ENCODE measurements at places on chromosomes 16 and 17.

GRCh38 chr17:3511852-3512504 is 36.2 kb downstream of the ASPA start:
- DNase-seq, result no peak

- peak; percentile 28 for DNase-seq
These were observed 30.5 kb downstream of the SMPD3 start for GRCh38 chr16:68417711-68418301.

GRCh38 chr17:804541-805435 is 22.6 kb downstream of the MRM3 start:
- no peak for DNase-seq

- no peak for DNase-seq
These were observed 112.0 kb upstream of the CDC42EP4 start for GRCh38 chr17:73423806-73424205.

- DNase-seq, result peak; percentile 47
These were observed 51.7 kb downstream of the GAN start for GRCh38 chr16:81366316-81366932.

GRCh38 chr16:57911743-57912142 is 59.2 kb downstream of the CNGB1 start:
- DNase-seq, result no peak

DNA sequence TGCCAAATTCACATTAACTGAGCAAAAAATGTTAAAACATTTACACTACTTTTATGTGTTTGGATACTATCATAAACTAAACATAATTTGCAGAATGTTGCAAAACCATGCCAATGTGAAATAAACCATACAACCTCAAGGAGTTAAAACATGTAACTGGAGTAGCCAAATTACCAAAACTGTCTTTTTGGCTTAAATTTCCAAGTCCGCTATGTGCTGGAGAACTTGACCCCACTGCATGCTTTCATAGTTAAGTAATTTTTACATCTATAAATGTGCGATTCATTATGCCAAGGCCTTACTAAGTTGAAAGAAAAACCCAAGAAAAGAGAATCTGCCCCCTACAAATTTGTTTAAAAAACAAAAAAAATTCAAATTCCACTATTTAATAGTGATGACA is 28.2 kb downstream of the BRD7 start:
- no peak for DNase-seq

GRCh38 chr17:37225465-37225864 is 150.3 kb upstream of the C17orf78 start:
- DNase-seq, result no peak

DNA sequence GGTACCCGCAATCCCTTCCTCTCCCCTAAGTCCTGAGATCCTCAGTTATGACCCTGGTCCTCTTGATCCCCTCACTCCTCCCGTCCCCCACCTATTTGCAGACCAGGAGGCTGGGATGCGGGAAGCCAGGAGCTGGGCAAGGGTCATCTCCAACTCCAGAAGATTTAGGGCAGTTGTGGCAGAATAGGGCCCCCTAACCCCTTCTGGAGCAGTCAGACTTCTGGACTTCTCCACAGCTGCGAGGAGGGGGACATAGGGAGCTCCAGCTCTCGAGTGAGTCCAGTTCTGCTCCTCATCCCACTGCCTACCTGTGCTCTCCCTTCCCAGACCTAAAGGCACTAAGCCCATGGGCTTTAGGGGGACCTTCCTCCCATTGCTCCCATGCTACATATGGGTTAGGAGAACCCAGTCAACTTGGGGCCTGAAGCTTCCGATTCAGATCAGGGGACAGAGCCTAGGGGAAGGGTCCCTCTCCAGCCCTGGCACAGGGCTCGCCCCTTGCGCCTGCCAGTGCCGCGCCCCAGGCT is 1.3 kb downstream of the WNK4 start:
- no peak for DNase-seq

- no peak for DNase-seq
These were observed 6.0 kb downstream of the NDUFAF8 start for GRCh38 chr17:81245024-81245664.

- no peak for DNase-seq
These were observed 655 bp downstream of the ATXN1L start for GRCh38 chr16:71846431-71846830.

DNA sequence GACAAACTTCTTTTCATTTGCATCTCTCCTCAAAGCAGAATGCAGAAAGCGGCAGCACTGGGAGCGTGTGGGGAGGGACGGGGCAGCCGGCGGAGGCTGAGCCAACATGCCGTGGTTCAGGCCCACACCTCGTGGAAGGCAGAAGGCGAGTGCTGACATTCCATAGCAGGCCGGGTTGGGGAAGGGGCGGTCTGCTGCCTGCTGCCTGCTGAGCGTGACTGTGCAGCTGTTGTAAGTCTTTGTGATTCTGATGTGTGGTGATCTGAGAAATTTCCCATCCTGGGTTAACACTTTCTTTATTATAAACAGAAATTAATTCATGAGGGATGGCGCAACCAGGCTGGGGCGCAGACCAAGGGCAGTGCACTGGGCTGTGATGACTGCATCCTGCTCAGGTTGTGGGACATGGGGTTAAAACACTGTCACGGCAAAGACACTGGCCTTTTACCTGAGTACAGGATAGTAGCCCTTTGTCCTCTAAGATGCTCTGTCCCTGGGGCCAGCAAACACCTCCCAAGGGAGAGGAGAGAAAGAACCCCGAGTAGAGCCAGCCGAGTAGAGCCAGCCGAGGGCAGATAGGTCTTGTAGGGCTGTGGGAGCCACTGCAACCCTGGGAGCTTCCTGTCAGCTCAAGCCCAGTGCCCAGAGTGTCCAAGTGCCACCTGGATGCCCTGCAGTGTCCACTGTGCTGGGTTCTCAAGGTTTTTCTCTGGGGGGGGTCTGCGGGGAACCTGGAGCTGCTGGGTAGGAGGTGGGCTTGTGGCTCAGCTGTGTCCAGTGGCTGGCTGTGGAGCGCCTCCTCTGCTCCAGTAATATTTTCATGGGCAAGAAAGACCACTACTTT is 8.8 kb upstream of the DNASE1 start:
- DNase-seq, result no peak

- DNase-seq, result no peak
These were observed 60.8 kb upstream of the FOXF1 start for GRCh38 chr16:86449446-86450095.

DNA sequence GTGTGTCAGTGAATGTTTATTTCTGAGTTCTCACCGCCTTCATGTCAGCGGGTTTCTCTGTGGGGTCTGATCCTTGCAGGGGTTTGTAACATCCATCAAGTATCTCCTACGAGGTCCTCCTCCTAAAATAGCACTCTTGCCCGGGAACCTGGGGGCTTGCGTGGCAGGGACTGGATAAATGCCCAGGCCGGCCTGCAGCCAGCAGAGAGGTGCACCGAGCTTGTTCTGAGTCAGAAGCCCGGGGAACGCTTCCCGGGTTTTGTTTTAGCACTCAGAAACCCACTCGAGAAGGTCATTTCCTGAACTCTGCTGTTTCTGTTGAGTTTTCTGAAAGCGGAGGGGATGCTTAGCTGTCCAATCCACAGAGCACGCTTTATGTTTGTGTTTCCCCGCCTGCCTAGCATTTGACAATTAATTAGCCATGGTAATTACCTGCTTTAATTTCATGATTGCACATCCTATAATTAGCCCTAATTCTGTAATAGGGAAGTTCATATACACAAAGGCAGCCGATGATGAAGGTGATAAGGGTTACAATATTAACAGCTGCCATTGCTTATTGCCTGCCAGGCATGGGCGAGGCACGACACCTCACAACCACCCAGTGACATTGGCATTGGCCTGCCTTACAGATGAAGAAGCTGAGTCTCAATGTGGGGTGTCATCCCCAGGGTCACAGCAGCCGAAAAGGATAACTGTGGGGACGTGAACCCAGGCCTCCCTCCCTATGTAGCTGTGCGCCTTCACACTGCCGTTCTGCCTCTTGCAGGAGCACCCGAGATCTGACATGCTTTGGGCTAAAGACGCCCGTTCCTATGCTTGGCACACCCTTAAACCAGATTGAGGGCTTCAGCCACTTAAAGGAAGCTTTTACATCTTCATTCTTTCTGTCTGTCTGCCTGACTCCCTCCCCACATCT is 333.1 kb downstream of the CPPED1 start:
- DNase-seq, result no peak

GRCh38 chr17:73940511-73940910 is 263.0 kb upstream of the RPL38 start:
- DNase-seq, result no peak

- DNase-seq, result no peak
These were observed 12.6 kb upstream of the FAAP100 start for GRCh38 chr17:81564778-81565177.

DNA sequence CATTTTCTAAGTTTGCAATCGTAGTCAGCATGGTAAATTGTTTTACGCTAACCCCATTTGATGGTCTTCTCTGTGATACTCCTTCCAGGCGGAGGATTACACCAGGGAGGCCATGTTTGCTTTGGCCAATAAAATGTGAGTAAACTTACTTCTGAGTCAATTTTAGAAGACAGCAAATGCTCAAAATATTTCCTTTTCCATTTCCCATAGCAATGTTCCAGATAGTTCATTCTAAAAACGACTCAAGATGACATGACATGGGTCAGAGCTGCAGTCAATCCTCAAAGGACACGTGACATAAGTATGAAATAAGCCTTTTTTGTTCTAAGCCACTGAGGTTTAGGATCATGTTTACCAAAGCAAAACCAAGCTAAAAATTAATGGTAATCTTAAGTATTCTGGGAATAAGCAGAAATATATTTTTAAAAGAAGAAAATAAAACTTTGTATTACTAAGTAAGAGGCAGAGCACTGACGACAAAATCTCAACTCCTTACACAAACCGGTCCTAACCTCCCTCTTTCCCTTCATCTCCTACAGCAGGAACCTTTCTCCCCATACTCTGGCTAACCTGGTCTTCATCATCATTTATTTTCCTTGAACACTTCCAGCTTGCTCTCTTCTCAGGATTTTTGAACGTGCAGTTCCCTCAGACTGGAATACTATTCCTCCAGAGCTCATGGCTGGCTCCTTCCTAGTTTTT is 266.2 kb downstream of the CEP112 start:
- DNase-seq, result no peak
